ENCODE measurements at places on chromosomes 11 and 22. TPM values are rescaled to one million over a fixed set of nuclear protein-coding genes. Genes with fewer than 3 reads are reported as not detected.

DNA sequence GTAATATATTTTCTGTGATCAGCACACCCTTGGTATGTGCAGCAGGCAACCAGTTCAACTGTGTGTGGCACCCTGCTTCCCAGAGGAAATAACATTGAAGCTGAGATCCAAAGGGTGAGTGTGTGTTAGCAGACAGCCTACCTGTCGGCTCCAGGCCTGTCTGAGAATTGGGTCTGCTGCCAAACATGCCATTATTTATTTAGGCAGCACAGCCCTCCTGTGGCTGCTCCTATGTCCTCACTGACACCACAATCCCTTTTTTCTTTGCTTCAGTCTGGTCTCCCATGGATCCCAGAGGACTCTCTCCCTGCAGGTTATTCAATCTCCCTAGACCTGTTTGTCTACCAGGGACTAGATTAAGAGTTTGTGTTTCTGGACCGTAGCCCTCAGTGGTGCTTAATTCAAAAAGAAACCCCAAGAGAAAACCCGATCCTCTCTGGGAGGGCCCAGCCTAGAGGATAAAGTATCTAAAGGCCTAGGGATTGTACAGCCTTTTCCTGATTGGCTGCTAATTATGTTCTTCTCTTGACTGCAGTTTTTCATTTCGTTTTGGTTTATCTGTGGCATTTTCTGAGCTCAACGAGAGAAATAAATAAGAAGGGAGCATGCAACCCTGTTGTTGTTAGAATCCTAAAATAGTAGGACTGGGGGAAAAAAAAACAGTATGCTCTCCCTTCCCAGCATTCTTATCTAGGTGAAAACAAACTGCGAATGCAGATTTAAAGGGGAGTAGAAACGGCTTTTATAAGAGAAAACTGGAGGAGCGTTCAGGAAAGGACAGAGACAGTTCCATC lies 24.1 kb downstream of the KCNE3 start:
- H3K27ac ChIP-seq: no peak overlapping the region
- DNase-seq: no peak
- H3K4me1 ChIP-seq: no peaks in the 10 kb centered on the region
- H3K27me3 ChIP-seq: no peaks in the 10 kb centered on the region
- no peak overlapping the region for H3K4me3 ChIP-seq

GRCh38 chr11:23364076-23364475 lies 503.8 kb upstream of the CCDC179 start:
- no peak overlapping the region for H3K4me3 ChIP-seq
- H3K4me1 ChIP-seq: no peaks in the 10 kb centered on the region
- no peak for DNase-seq

Gene INSC
- not detected for total RNA-seq

GRCh38 chr22:40331706-40332105 lies 14.6 kb upstream of the ADSL start:
- peak overlapping the region; percentile 32 for H3K27ac ChIP-seq
- H3K36me3 ChIP-seq: peaks cover 5% of the 10 kb centered on the region
- peaks cover 98% of the 10 kb centered on the region for H3K4me1 ChIP-seq

DNA sequence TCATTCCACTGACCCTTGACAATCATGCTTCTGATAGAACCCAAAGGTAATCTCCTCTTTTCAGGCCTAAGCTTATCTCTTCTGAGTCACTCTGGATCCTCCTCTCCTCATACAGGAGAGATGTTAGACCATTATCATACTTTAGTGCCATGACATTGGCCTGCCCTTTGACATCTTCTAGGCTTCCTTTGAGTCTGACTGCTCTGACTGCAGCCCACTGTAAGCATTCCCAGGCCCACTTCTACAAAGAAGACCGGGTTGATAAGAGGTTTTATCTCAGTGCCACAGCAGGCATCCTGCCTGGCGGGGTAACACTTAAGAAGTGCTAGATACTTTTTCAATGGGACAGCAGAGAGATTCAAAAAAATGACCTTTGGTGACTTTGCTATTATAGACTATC lies 438.0 kb downstream of the KCNA4 start:
- no peak overlapping the region for H3K4me3 ChIP-seq
- H3K36me3 ChIP-seq: no peaks in the 10 kb centered on the region
- no peaks in the 10 kb centered on the region for H3K27me3 ChIP-seq

DNA sequence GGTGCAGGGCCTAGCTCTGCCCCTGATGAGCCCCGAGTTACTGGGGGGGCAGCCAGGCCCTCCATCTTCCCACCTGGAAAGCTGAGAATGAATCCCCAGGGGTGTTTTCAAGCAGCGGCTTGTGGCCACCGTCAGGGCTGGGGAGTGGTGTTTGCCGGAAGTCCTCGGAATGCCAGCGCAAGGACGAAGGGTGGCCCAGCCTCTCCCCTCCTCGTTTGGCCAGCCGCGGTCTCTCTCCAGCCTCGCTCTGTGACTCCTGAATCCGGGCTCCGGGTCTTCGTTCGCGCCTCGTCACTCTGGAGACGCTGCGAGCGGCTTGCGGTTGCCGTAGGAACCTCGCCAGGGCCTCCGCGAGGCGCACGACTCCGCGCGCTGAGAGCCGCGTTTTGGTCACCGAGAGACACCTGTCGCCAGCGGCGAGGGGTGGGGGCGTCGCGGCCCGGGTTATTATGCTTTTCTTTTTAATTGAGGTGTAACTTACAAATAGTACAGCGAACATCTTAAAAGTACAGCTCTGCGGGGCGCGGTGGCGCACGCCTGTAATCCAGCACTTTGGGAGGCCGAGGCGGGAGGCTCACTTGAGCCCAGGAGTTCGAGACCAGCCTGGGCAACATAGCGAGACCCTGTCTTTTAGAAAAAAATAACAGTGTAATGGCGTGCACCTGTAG lies 6.3 kb upstream of the KDELR3 start:
- peak; percentile 28 for DNase-seq
- no peak overlapping the region for H3K4me3 ChIP-seq
- peaks cover 21% of the 10 kb centered on the region for H3K27me3 ChIP-seq

- H3K4me3 ChIP-seq: peak overlapping the region; percentile 99
- no peaks in the 10 kb centered on the region for H3K27me3 ChIP-seq
- peaks cover 45% of the 10 kb centered on the region for H3K4me1 ChIP-seq
- H3K27ac ChIP-seq: peak overlapping the region; percentile 97
- peaks cover 66% of the 10 kb centered on the region for H3K36me3 ChIP-seq
- no peak for DNase-seq
These were observed 6.0 kb downstream of the MALAT1 start for GRCh38 chr11:65504674-65505465.

Gene SCO2
- total RNA-seq: not detected

DNA sequence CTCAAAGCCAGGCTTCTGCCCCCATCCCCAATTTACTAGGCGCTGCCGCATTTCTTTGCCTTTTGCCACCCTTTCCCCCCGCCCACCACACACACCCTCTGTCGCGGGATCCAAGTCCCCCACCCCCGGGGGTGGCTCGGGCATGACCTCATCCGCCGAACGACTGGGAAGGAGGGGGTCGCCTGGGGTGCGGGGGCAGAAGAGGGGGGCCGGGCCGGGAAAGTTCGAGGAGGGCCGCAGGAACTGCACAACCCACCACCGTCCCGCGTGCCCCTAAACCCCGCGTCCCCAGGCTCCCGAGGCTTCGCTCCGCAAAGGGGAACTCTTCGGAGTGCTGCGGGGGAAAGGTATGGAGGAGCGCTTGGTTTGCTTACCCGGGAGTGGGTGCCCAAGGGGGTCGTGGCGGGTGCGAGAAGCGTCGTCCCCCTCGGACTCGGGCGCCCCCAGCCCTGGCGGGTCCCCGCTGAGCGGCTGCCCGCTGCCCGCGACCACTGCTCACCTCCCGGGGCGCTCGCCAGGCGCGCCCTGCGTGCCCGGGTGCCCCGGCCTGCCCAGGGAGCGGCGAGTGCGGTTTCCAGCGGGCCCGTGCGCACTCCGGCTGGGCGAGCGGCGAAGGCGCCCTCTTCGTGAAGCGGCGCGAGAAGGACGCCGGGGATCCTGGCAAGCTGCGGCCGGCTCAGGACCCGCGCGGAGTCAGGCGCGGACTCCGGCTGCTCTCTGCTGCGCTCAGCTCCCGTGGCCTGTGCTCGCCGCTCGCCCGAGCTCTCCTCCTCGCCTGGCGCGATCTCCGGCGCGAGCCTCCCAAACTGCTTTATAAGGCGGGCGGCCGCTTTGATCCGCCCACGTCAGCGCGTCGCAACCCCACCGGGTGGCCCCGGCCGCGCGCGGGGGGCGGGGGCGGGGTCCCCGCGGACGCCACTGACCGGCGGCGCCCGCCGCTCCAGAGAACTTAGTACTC lies 4.0 kb upstream of the WNT11 start:
- peaks cover 35% of the 10 kb centered on the region for H3K4me1 ChIP-seq
- peaks cover 13% of the 10 kb centered on the region for H3K27me3 ChIP-seq
- DNase-seq: peak; percentile 39
- H3K27ac ChIP-seq: no peak overlapping the region
- H3K36me3 ChIP-seq: no peaks in the 10 kb centered on the region
- peak overlapping the region; percentile 72 for H3K4me3 ChIP-seq
